Stimulated activated CD8-positive, alpha-beta memory T cell treated with anti-CD3 and anti-CD28 coated beads, Interleukin-4, amount 100 ng/mL, for 1 hour (primary cell): ENCODE measurements at places on chromosomes 2 and 18.

GRCh38 chr18:10481831-10482230 is 27.4 kb downstream of the APCDD1 start:
- no peak for DNase-seq

DNA sequence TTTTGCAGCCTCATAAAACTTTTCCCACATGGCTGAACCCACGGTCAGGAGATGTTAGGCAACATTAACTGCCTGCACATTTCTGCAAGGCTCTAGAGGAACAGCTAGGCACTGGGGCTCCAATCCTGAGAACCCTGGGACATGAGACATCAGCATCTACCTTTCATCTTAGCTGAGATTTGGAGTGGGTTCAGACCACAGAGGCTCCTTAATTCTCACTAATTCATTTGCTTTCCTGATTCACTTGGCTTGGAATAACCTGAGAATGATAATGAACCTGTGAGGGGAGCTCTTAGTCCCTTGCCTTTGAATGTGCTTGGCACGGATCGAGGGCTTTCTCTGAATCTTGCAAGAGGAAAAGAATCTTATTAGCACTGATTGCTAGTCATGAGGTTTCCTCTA is 266.2 kb downstream of the FIGN start:
- no peak for DNase-seq

GRCh38 chr18:24837066-24837465 is 376.6 kb downstream of the HRH4 start:
- DNase-seq = no peak

DNA sequence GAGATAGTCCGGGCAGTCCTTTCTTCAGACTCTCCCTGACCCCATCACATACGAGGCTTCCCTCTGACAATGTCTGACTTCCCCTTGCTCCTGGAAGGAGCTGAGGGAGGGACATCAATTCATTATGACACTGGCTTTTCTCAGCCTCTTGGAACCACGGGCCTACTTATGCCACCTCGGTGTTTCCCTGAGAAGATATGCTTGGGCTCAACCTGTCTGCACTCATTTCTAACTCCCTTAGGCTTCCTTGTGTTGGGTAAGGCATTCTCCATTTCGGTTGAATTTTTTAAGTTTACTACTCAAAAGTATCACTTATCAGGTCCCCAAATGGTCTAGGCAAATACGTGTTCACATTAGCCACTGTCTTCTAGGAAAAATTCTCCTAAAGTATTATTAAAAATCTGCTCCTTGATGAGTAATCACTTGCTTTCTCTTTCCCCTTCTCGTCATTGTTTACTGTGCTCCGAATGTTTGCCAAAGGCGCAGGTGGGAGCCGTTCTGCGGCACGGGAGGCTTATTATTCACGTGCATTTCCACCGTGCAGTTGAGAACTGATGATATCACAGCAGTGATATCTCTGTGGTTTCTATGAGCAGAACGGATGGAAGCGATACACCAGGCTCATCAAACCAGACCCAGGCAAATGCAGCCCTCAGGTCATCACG is 33.1 kb downstream of the ARL4C start:
- peak; percentile 48 for DNase-seq

- DNase-seq = no peak
Observed at GRCh38 chr2:150621526-150622213, 134.2 kb upstream of the RND3 start.

DNA sequence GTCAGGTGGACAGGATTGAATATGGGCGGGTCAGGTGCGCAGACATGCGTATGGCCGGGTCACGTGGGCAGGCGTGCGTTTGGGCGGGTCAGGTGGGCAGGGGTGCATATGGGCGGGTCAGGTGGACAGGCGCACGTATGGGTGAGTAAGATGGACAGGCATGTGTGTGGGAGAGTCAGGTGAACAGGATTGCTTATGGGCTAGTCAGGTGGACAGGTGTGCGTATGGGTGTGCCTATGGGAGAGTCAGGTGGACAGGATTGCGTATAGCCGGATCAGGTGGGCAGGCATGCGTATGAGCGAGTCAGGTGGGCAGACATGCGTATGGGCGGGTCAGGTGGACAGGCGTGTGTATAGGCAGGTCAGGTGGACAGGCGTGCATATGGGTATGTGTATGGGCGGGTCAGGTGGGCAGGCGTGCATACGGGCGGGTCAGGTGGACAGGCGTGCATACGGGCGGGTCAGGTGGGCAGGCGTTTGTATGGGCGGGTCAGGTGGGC is 30.3 kb upstream of the KLF11 start:
- DNase-seq = no peak

DNA sequence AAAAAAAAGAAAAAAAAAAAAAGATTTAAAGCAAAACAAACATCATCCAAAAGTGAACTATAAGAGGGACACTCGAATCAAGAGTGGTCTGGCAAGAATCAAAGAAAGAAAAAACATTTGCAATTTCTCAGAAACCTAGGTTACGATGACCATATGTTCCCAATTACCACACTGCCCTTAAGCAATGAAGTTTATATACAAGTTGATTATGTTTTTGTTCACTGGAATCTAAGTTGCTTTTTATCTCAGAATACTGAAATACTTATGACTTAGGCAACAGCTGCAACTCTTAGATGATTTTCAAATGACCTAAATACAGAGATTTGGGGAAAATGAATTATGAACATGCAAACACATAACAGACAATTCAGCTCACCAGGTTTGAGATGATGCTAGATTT is 597.1 kb upstream of the CHAC2 start:
- no peak for DNase-seq

- DNase-seq = no peak
Observed at GRCh38 chr2:225104321-225104720, 62.1 kb upstream of the DOCK10 start.

DNA sequence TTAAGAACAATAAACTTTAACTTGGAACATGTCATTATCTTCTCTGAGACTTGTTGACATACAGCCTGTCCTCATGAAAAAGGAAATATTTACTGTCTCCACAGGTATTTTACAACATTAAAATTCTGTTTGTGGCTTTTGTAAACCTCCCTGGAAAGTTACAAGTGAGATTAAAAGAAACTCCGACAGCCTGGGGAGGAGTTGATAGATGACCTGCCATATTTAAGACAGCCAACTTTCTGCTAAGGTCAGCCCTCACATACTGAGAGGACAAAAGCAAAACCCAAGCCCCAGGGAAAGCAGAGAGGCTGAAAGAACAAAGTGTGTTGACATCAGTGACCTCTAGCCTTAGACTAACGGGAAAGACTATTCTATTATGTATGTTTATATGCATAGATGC is 350.2 kb downstream of the RIT2 start:
- DNase-seq = no peak

DNA sequence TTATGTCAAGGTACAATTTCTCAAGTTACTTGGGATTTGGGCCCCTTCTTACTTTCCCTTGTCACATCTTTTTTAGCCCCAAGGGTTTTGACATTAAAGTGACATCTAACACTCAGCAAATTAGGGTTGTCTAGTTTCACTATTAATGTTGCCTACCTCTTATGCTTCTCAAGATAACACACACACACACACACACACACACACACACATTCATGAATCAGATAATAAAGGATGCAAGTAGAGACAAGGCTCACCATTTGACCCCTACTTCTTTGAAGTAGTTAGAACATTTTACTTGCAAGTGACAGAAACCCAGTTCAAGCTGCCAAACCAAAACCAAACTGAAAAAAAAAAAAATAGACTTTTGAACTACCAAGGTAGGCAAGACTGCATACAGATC is 138.8 kb downstream of the TRIB2 start:
- DNase-seq = no peak

GRCh38 chr2:175843625-175844024 is 158.4 kb downstream of the LNPK start:
- DNase-seq = no peak

DNA sequence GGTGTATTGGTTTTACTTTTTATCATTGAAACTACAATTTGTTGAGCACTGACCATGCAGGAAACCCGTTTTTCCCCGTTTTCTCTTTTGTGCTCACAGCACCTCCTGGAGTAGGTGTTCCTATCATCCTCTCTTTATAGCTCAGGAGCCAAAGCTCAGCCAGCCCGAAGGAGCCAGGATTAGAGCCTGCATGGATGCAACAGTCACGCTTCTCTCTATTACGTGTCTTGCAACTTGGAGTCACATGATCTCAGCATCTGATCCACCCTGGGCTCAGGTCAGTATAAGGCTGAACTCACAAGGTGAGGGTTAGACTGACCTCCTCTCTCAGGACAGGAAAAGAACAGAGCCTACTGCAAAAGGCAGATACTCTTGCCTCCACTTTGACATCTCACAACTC is 150.5 kb downstream of the MBP start:
- no peak for DNase-seq

- no peak for DNase-seq
Observed at GRCh38 chr2:144151851-144152250, 368.1 kb downstream of the ZEB2 start.

- no peak for DNase-seq
Observed at GRCh38 chr2:112658839-112659667, 13.3 kb downstream of the SLC20A1 start.

GRCh38 chr18:45981821-45982220 is 14.7 kb upstream of the EPG5 start:
- no peak for DNase-seq

GRCh38 chr2:51344886-51345285 is 313.0 kb upstream of the NRXN1 start:
- DNase-seq = no peak

- no peak for DNase-seq
Observed at GRCh38 chr2:219161097-219161496, 482 bp upstream of the NHEJ1 start.

GRCh38 chr2:221529943-221530652 is 42.0 kb downstream of the EPHA4 start:
- DNase-seq = no peak

- DNase-seq = no peak
Observed at GRCh38 chr18:44696892-44697291, 16.2 kb downstream of the SETBP1 start.

GRCh38 chr2:47057687-47058002 is 97.5 kb downstream of the STPG4 start:
- no peak for DNase-seq

DNA sequence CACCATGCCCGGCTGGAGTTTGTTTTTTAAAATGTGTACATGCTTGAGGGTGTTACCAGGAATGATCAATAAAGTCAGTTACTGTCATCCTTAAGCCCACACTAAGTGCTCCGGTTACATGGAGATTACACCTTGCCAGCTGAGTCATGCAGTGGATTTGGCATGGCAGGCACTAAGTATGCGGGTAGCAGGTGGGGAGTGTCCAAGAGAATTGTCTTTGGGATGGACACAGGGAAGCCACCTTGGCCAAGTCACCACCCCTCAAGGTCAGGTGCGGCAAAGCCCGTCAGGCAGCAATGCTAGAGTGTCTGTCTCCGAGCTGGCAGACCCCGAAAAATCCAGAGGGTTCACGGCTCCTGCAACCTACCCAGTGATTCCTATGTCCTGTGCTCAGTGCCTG is 54.8 kb downstream of the GBX2 start:
- no peak for DNase-seq

DNA sequence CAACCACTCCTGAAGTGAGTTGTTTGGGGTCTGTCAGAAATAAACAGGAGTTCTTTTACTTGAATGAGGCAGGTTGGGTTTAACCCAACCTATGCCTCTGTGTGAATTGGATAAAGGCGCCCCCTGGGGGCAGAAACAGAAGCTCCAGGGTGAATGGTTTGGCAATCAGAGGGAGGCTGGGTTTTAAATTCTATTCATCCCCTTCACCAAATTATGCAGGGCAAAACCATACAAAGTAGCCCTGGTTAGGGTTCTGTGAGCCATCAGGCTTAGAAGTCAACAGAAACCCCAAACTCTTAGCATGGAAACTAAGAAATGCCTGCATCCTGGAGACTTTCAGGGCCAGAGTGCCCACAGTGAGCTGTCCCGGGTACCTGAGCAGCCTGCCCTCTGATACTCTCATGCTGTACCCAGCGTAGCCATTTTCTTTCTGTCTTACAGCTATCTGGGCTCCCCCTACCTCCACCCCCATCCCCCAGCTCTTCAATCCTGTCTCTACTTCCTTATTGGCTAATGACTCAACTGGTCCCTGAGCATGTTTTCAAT is 241.5 kb downstream of the ICOS start:
- peak; percentile 16 for DNase-seq

GRCh38 chr2:54866868-54867267 is 143.4 kb downstream of the EML6 start:
- DNase-seq = no peak

- no peak for DNase-seq
Observed at GRCh38 chr2:176291809-176292283, 22.6 kb downstream of the MTX2 start.
